ENCODE measurements at places on chromosomes 12 and 14.

- DNase-seq = no peak
These were observed 79.7 kb downstream of the DUSP16 start for GRCh38 chr12:12482959-12483358.

GRCh38 chr12:19243551-19243950 lies 114.0 kb downstream of the PLEKHA5 start:
- no peak for DNase-seq

DNA sequence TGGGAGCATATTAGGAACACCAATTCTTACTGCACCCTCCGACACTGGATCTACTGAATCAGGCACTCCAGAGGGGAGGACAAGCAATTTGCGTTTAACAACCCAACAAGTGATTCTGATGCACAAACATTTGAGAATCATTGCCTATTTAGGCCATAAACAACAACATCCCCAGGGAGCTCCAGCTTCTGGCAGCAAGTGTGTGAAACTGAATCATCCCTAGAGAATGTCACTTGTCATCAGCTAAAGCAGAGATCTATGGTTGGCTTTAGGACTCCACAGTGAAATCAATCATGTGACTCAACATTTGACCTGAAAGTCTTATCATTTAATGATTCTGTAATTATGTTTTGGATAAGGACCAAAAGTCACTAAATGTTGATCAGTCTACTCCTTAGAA lies 505.0 kb upstream of the FLRT2 start:
- no peak for DNase-seq

- DNase-seq = no peak
These were observed 40.3 kb upstream of the GCH1 start for GRCh38 chr14:54942913-54943312.

DNA sequence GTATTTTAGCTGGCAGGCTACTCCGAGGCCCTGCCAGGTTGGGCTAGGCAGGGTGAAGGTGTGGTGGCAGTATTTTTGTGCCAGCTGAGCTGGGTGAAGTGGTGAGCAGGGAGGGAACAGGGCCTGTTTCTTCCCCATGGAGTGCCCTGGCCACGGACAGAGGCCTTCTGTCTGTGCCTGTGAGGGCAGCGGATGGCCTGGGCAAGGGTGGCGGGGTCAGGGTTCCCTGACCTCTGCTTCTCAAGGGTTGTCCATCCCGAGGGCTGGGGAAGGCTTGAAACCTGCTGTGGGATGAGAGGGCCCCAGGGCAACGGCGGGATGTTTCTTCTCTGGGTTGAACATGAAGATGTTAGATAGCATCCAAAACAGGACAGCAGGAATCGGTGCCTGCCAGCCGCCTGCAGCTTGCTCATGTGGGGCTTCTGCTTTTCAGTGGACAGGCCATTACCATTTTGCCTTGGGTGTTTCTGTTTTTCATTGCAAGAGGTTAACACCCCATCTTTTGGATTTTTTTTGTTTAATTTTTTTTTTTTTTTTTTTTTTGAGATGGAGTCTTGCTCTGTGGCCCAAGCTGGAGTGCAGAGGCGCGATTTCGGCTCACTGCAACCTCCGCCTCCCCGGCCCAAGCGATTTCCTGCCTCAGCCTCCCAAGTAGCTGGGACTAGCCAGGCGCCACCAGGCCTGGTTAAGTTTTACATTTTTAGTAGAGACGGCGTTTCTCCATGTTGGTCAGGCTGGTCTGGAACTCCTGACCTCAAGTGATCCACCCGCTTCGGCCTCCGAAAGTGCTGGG lies 3.3 kb downstream of the MTA1 start:
- no peak for DNase-seq

- no peak for DNase-seq
These were observed 190.8 kb downstream of the AACS start for GRCh38 chr12:125255935-125256633.

DNA sequence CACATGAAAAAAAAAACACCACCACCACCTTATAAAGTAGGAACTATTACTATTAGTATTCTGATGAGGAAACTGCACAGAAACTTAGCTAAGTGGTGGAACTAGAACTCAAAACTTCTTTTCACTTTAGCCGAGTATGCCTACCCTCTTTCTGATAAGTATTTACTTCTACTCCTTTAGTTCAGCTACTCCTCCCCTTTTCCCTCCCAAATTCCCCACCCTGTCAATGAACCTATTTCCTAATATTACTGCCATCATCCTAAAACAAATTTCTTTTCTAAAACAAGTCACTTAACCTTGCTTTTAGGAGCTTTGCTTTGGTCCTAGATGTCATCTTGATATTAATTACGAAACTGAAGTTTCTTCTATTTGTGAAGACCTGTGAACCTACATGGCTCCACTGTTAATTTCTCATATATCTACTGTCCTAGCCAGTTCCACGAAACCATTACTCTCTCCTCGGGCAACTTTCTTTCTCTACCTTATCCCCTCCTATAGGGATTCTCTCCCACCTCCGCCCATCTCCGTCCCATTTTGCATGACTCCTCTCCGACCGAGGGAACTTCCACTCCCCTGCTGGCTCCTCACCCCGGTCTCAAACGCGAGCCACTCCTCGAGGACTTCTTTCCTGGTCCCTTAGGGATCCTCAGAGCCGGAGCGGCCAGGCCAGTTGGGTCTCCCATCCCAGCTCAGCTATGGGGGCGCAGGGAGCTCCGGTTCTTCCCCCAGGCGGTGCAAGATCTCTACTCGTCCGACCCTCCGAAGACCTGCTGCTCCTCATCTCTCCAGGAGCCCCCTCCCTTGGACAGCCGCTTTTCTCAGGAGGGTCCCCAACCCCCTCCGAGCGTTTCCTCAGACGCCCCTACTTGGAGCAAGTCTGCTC lies 1.1 kb downstream of the NUMB start:
- DNase-seq = peak; percentile 11

- peak; percentile 45 for DNase-seq
These were observed 436.7 kb downstream of the ATP23 start for GRCh38 chr12:58378028-58378427.

DNA sequence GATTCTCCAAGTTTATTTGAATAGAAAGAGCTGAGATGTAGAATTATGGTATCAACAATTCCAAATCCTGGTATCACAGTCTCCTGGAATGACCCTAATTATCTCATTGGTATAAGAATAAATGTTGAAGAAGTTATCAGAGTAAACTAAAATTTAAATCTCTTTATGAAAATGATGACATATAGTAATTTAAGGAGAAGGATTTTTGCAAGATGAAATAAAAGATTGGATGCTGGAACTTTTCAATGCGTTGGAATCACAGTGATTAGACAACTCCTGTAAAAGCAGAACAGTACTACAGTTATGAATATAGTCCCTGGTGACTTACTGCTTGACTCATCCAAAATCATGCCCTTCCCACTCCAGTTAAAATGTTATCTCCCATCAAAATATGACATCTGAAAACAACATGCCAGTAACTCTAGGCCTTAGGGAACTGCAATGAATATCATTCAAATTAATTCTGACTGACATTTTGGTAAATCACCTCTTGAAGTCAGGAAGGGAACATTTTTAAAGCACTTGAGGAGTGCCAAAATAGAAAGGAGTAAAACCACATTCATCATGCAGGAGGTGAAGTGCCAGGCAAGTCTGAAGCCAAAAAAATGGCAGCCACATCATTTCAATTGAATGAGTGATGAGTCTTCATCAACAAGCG lies 197.8 kb upstream of the PRKD1 start:
- DNase-seq = peak; percentile 9

DNA sequence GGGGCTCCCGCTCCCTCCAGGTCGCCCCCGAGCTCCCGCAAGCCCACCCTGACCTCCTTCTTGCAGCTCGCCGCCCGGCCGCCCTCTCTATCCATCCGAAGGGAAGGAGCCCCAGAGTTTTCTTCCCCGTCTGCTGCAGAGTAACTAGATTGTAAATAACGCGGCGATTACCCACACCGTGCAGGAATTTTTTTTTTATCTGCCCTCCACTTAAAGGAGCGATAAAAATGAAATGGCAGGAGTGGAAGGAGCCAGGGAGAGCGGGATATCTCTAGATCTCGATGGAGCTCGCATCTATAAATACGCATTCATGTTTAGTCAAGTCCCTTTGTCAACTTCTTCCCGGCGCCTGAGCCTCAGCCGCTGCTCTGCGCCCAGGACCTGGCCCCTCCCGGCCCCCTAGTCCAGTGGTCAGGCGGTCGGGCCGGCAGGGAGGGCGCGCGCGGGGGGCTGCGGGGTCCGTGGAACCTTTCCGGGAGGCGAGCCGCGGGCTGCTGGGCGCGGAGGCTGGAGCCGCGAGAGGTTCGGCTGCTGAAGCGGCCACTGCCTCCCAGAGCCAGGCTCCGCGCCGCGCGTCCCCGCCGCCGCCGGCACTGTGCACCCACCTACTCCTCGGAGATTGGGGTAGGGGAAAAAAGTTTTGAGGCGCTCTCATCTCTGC lies 386.0 kb downstream of the BCAT1 start:
- peak; percentile 52 for DNase-seq

DNA sequence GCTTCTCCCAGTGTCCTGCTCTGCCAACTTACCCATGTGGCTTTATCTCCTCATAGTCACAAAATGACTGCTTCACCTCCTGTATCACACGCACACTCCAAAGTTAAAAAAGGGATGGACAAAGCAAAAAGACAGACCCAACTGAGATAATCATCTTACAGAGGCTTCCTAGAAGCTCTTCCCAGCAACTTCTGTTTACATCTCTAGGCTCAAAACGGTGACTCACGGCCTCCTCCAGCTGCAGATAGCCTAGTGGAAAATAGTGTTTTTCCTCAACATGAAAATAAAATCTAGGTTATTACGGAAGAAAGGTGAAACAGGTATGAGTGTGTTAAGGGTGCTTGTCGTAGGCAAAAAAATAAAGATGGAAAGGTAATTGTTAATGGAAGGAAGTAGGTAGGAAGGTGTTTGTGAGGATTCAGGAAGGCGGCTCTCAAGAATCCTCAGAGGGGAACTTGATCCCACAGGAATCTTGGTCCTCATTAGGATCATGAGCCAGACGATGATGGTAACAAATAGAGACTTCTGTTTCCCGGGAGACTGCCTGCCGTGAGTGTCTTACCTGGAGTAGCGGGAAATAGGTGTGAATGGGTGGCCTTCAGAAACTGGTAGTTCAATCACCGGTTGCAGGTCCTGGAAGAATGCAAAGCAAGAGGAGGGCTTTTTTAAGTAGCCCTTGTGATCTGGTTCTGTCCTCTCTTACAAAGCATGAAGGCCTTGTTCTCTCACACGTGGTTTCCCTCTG lies 487.5 kb upstream of the TMEM132C start:
- DNase-seq = peak; percentile 28
